ENCODE measurements at places on chromosomes 3 and 15. TPM values are rescaled to one million over a fixed set of nuclear protein-coding genes. Genes with fewer than 3 reads are reported as not detected.
A peak's percentile ranks its signal among the peaks of the same experiment; 100 is the strongest.

DNA sequence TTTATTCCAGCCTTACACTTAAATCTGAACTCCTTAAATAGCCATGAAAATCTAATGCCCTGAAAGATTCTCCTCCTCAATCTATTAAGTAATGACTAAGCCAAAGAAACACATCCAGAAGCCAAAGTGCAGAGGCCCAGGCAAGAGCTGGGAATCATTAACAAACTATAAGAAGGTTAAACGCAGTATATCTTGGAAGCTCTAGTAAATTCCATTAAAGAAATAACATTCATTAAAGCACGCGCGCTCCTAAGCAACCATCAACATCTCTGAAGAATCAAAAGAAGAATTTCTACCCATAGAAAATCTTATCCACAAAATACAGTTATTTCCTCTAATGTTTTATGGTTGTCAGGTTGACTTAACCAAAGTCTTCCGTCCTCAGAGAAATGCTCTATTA, 29.5 kb downstream of the MB21D2 start:
- H3K4me3 ChIP-seq: no peak overlapping the region
- H3K27ac ChIP-seq: no peak overlapping the region
- no peaks in the 10 kb centered on the region for H3K27me3 ChIP-seq
- no peaks in the 10 kb centered on the region for H3K4me1 ChIP-seq
- DNase-seq: no peak
- H3K36me3 ChIP-seq: no peaks in the 10 kb centered on the region

DNA sequence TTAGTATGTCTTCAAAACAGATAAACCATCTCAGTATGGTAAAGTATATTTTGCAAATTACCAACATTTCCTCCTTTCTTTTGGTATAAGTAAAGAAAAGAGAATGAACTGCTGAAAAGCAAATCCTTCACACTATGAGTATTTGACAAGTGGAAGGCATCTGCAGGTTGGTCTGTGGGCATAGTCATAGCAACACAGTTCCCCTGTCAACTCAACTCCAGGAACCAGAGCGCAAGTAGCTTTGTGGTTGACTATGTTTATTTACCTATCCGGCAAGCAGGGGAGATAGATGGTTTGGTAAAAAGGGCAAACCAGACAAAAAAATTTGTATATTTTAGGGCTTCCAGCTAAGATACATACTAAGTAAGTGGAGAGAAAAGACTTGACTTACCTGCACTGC, 88.3 kb upstream of the PPIB start:
- H3K4me1 ChIP-seq: no peaks in the 10 kb centered on the region
- no peaks in the 10 kb centered on the region for H3K27me3 ChIP-seq
- DNase-seq: no peak
- H3K4me3 ChIP-seq: no peak overlapping the region

DNA sequence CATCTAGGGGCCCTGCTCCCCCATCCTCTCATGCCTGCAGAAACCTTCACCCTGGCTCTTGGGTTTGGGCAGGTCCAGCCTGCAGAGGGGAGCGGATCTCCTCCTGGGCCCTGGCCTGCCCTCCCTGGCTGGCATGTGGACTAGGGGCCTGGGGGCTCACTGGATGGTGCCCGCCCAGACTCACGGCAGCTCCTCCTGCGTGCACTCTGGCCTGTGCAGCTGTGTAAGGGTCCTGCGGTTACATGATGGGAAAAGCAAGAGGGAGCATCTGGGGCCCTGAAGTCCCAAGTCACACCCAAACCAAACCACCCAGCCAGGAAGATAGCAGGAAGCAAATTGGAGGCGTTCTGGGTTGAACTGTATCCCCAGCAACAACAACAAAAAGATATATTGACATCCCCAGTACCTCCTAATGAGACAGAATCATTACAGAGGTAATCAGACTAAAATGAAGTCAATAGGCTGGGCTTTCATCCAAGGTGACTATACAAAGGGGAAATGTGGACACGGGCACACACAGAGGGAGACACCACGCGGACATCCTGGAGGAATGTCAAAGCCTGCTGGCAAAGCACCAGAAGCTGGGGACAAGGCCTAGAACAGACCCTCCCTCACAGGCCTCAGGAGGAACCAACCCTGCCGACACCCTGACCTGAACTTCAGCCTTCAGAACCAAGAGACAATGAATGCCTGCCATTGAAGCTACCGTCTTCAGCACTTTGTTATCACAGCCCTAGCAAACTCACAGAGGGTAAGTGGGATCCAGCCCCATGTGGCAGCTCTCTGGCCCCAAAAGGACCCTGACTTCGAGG, 10.4 kb upstream of the CLK3 start:
- no peak overlapping the region for H3K27ac ChIP-seq
- no peak for DNase-seq
- H3K4me3 ChIP-seq: no peak overlapping the region
- H3K27me3 ChIP-seq: no peaks in the 10 kb centered on the region
- no peaks in the 10 kb centered on the region for H3K4me1 ChIP-seq

Gene FGF7
- total RNA-seq: 0.43 TPM

DNA sequence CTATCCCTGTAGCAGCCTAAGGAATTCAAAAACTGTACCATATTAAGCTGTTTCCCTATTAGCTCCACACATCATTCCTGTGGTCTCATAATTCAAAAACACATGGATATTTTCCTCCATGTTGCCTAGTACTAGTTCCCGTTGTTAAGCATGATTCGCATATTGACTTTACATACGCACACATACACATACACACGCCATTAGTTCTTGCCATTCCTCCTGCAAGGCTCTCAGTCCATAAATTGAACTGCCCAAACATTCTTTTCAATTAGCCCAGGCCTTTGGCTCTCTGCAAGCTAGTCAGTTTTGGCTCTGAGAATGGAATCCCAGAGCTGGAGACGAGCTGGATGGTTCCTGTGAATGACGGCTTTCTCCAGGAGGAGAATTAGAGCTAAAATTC, 57.2 kb upstream of the RAD18 start:
- H3K4me3 ChIP-seq: no peak overlapping the region
- no peaks in the 10 kb centered on the region for H3K27me3 ChIP-seq

GRCh38 chr3:34157491-34157890, 359.1 kb downstream of the PDCD6IP start:
- H3K36me3 ChIP-seq: no peaks in the 10 kb centered on the region
- no peaks in the 10 kb centered on the region for H3K4me1 ChIP-seq
- H3K27me3 ChIP-seq: no peaks in the 10 kb centered on the region
- DNase-seq: no peak

DNA sequence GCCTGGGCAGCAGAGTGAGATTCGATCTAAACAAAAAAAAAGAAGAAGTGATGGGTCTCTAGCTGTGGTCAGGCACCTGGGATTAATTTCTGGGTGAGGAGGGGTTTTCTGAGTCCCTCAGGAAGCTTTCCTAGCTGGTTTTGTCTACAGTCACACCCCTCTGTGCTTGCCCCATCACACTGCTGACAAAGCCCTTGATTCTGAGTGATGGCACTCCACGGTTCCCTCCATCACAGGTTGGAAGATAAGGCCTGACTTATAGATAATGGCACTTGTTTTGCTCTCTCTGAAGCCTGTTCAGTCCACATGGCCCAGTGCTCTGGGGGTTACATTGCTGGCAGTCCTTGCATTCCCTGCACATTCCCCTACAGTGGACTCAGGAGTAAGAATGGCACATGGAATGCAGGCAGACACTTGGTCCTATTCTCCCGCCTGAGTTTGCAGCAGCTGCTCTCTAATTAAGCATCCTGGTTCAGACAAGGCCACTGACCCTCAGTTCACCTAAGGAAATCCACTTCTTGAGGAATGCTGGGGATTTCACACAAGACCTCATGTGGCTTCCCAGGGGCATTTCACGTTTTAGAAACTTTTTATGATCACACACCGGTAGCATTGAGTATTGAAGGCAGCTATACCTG, 81.0 kb upstream of the NMNAT3 start:
- no peak overlapping the region for H3K27ac ChIP-seq
- H3K4me1 ChIP-seq: peaks cover 9% of the 10 kb centered on the region
- H3K36me3 ChIP-seq: no peaks in the 10 kb centered on the region
- DNase-seq: no peak
- no peaks in the 10 kb centered on the region for H3K27me3 ChIP-seq
- no peak overlapping the region for H3K4me3 ChIP-seq

DNA sequence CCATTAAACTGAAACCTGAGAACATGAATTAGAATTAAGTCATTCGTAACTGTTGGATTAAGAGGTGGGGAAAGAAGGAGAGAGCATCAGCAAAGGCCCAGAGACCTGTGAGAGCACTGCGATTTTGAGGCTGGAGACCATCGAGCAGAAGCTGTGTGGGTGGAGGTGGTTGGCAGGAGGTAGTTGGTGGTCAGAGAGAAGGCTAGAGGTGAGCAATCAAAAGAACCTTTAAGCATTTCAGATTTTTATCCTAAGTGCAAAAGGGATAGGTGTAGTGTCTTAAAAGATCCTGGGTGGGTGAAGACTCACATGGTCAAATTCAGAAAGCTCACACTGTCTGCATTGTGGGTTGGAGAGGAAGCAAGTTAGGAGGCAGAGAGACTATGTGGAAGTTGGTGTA, 65.1 kb upstream of the TEX264 start:
- H3K36me3 ChIP-seq: no peaks in the 10 kb centered on the region
- no peak overlapping the region for H3K4me3 ChIP-seq
- no peak overlapping the region for H3K27ac ChIP-seq
- DNase-seq: no peak
- peaks cover 3% of the 10 kb centered on the region for H3K4me1 ChIP-seq

GRCh38 chr15:58924327-58924726, 9.2 kb downstream of the SLTM start:
- no peaks in the 10 kb centered on the region for H3K27me3 ChIP-seq
- H3K4me3 ChIP-seq: no peak overlapping the region
- peak overlapping the region; percentile 49 for H3K27ac ChIP-seq
- peaks cover 14% of the 10 kb centered on the region for H3K36me3 ChIP-seq

- H3K27me3 ChIP-seq: no peaks in the 10 kb centered on the region
- no peak overlapping the region for H3K27ac ChIP-seq
- no peak for DNase-seq
- no peak overlapping the region for H3K4me3 ChIP-seq
- H3K4me1 ChIP-seq: no peaks in the 10 kb centered on the region
Measured at GRCh38 chr3:185729337-185730055, 95.3 kb downstream of the IGF2BP2 start.

DNA sequence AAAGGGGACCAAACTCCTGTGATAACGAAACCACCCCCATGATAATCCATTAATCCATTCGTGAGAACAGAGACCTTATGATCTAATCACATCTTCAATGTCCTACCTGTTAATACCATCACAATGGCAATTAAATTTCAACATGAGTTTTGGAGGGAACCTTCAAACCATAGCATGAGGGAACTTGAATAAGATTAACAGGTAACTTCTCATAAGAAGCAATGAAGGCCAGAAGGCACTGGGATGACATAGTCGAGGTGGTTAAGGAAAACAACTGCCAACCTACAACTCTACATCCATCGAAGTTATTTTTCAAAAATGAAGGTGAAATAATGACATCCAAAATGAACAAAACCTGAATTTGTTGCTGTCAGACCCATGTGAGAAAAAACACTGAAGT, 478.9 kb downstream of the EDEM1 start:
- no peak overlapping the region for H3K27ac ChIP-seq
- DNase-seq: no peak
- H3K4me3 ChIP-seq: no peak overlapping the region
- H3K36me3 ChIP-seq: no peaks in the 10 kb centered on the region
- no peaks in the 10 kb centered on the region for H3K4me1 ChIP-seq

Gene CLDN1
- total RNA-seq: 79.9 TPM

DNA sequence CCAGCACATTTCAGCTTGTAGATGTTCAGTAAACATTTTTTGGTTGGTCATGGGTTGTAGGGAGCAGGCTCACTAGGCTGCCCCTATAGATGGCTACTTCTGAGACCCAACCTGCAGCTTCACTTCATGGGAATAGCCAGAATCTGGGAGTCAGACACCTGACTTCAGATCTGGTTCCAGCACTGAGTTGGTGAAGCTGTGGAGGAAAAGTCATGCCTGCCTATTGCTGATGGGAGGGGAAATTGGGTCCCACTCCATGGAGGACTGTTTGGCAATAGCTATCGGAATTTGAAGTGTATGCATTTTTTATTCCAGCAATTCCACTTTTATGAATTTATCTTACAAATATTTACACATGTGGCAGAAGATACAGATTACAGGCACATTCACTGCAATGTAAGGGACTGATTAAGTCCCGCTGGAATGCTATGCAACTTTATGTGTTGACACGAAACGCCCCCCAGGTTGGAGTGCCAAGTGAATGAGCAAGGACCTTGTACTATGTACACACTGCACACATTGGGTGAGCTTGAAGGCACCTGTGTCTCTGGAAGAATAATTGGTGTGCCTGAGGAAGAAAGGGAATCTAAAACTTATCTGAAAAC, 7.8 kb upstream of the CCR1 start:
- H3K4me3 ChIP-seq: no peak overlapping the region
- no peaks in the 10 kb centered on the region for H3K27me3 ChIP-seq

Gene FEZF2
- not detected for total RNA-seq
